ENCODE measurements at places on chromosomes 4 and X.

DNA sequence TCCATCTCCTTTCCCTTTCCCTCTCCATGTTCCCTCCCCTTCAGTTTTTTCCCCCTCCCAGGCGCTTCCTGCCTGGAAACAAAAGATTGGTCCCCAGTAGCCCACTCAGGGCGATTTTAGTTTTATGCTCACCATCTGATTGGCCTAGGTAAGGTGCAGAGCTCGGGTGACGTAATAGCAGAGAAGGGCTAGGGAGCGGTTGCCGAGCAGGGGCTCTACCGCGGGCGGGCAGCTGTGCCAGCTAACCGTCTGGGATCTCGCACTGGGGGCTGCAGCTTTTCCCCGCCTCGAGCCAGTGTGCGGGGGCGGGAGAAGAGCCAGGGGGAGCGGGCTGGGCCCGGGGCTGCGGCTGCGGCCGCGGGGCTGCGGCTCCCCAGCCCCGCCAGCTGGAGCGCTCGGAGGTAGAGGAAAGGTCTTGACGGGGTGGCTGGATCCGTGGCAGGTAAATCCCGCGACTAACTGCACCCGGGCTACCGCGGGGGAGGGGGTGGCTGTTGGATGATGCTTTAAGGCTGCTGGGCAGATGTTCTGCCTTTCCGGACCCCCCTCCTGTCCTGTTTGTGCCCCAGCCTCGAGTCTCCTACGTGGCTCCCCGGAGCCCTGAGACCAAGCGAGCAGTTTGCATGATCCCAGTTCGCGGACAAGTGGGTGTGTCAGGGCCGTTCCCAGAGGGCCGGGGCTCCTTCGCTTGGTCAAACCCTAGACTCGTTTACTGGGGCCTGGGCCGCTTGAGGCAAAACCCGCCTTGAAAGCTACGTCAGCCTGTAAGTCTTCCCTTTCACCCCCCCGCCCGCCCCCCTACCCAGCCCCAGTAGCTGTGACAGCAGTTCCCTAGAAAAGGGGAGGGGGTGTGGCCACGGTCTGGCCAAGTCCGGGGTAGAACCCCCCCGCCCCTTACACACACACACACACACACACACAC, at the start of gene PAK3:
TSS of gene PAK3 (plus strand) at position 218 of the 922 bp plus-strand sequence. CDS start 26,913 bp downstream, outside the sequence.
- DNase-seq: peak; percentile 97

DNA sequence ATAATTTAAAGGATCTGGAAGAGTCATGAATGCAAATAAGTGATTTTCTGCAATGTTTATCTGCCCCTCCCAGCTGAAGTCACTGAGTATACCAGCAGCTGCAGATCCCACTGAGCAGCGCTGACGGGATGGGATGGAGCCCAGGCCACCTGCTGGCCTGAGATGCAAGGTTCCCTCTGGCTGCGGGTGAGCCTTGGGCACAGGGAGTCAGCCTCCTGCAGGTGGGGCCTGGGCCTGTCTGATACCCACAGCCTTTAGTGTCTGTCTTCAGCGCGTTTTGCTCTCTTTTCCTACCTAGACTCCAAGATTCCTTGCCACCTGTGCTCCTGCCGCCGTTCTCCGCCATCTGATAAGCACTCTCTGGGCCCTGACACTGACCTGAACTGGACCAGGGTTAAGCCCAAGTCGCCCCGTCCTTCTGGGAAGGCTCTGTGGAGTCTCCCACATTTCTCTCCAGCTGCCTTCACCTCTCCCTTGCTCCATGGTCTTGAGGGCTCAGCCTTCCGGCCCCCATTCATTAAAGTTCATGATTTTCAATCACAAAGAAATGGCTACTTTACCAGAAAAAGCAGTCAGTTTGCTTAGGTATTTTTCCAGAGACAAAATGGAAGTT, 223.1 kb upstream of the FAT1 start:
- DNase-seq: peak; percentile 86

GRCh38 chr4:140233791-140234696, 80.1 kb upstream of the MAML3 start:
- peak; percentile 69 for DNase-seq

DNA sequence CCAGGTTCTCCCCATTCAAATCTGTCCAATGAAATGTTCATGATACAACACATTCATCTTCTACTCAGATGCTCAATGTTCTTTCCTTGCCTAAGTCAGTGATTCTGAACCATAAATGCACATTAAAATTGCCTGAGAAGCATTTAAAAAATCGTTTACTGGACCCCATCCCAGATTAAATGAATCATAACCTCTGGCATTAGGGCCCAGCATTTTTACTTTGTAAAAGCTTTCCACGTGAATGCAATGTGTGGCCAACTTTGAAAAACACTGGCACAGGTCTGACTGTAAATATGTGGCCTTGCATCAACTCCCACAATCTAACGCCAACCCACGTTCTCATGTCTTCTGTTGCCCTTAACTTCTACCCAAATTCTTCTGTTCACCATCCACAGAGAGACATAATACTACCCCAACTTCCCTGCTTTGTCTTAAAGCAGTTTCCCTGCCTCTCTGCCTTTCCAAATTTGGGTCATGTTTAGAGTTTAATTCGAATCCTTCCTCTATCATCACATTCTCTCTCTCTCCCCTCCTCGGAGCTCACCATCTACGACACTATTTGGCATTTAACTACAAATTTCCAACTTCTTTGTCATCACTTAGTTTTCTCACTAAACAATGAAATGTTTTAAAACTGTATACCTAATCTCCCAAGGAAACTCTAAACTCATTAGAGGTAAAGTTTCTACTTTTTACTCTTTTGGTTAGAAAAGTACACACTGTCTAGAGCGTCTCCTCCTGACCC, 78.7 kb downstream of the PRKG2 start:
- no peak for DNase-seq

DNA sequence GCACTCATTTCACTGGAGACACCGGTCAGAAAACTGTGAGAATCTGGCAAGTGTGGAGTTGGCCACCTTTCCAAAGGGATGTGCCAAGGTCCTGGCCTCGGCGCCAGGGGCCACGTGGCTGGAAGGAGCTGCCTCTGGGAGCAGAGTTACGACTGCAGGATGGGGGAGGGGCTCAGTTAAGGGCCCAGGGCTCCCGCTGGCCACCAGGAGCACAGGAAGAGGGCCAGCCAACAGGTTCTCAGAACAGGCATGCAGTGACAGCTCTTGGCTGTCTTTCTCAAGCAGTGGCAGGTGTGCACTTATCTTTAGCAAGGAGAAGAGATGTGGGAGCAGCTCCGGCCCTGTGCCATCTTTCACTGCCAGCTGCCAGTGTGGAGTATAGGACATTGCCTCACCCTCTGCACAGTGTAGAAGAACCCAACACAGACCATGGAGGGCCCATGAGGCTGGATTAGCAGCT, 115.9 kb upstream of the RBPJ start:
- peak; percentile 13 for DNase-seq

- DNase-seq: no peak
These were observed 1147.9 kb downstream of the NLGN4X start for GRCh38 chrX:5080791-5081190.

- no peak for DNase-seq
These were observed 276.7 kb downstream of the UNC5C start for GRCh38 chr4:95272036-95272435.

DNA sequence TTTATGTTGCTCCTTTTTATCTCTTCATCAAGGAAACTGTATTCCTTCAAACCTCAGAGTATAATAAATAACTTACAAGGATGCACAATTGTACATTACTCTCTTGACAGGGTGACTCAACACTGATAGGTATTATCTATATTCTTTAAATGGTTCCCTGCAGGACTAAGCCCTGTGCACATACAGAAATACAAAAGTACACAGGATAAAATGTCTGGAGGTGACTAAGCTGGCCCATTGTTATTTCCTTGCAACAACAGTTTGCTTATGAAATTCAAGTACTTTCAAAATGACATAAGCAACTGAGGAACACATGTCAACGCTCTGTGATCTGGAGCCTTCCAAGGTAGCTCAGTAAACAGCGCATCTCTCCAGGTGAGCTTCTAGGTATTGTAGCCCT, 83.8 kb upstream of the RPL34 start:
- DNase-seq: peak; percentile 4

DNA sequence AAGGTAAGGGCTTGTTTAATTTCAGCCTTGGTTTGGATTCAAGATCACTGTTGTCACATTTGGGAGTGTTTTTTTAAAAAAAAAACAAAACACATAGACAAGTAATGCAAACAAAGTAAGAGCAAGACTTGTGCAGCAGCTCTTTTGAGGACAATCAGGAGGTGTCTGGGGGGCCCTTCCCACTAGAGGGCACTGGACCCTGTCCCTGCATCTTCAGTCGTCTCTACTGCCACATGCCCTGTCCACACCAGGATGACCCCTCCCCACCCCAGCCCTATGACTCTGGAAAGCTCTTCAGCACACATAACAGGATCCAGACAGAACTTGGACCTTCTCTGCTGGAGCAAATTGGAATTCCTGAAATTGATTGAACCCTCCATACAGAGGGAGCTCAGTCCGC, 71.0 kb downstream of the USP46 start:
- peak; percentile 13 for DNase-seq

GRCh38 chrX:39905538-39905891, 192.2 kb downstream of the BCOR start:
- peak; percentile 78 for DNase-seq

DNA sequence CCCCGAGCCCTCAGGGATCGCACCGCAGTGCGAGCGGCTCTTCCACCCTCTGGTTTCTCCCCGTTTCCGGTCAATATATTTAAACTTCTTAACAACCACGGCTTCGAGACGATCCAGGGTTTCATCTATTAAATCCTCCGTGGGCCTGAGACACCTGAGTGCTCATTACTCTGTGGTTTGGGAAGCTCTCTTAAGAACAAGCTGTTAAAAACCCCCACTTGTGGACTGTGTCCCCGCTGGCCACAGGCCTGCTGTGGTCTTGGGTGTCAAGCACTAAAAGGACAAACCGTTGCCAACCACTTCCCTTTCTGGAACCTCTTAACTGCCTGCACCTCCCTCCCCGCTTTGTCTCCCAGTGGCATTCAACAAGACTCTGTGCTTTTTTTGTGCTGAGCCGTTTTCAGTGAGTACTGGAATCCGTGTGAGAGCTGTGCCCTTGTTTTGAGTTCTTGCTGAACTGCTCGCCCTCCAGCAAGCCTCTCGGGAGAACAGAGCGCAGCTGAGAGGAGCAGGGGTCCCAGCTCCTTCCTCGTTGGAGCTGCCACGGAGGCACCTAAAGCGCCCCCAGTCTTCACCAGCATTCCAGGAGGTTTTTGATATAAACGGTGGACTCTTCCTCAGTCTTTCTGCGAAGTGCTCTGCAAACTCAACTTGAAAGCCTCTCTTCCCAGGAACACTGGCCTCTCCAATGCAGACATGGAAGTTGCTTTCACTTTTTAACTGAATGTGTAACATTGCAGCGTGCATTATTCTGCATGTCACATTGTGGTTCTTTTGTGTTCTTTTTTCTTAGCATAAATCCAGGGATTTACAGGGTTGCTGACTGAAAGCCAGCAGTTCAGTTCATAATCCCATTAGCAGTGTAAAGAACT, 691 bp upstream of the IGFBP7 start:
- DNase-seq: peak; percentile 31

DNA sequence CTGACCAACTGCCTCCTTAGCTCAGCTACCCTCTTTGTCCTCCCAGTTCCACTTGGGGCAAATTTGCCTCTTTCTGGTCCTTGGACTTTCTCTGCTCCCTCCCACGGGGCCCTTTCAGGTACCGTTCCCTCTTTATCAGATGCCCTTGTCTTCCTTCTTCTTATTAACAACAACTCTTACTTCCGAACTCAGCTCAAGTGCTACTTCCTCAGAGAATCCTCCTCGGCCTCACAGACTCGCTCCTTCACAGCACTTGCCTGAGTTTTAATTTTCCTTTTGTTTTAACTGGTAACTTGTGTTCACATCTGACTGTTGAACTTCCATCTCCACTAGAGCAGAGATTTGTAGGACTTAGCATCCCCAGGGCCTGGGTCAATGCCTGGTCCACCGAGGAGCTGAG, 85.7 kb downstream of the CLNK start:
- no peak for DNase-seq

GRCh38 chr4:85854546-85854945, 379.6 kb downstream of the ARHGAP24 start:
- no peak for DNase-seq

DNA sequence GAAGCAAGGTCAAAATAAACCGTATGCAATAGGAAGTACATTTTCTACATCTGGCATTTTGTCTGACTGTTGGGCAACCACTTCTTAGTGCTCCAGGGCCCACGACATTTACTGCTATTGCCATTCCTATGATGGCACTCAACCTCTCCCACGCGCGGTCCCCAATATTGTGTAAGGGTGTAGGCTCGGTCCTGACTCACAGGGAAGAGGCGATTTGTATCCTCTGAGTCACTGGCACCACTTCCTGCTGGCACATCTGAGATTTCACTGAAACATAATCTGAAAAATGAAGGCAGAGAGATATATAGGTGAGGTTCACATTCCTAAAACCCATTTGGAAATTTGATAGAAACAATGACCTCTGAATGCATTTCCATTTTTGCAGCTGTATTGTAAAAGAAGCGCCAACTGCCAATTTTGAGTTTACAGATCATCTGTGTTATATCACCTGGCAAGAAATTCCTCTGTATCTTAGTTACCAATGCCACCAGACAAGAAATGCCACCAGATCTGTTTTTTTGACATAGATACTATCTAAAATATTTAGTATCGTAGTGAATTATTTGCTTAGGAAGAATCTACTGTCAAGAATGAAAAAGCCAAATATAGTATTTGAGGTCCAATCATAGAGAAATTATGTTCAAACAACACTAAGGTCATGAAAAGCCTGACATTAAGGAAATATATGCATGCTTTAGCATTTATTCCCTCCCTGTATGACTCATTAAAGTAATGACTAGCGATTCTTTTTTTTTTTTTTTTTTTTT, 9.8 kb downstream of the EREG start:
- no peak for DNase-seq

GRCh38 chr4:186831574-186831973, 107.9 kb upstream of the FAT1 start:
- DNase-seq: no peak
